ENCODE measurements at places on chromosomes 2 and 18.

GRCh38 chr2:33719067-33719466 is 120.0 kb upstream of the FAM98A start:
- DNase-seq: no peak

DNA sequence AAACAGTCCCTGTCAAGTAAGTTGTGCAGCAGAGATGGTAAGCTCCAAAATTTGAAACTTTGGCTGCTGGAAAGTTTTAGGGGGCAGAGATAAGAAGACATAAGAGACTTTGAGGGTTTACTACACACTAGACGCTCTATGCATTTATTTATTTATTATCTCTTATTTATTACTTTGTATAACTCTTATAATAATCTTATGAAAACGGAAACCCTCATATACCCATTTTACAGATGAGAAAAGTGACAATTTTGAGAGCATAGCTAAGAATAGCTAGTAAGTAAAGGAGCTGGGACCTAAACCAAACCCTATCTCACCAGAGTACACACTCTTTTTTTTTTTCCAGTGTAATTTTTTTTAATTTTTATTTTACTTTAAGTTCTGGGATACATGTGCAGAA is 112.8 kb upstream of the PKDCC start:
- no peak for DNase-seq

GRCh38 chr2:143263066-143263625 is 133.9 kb downstream of the ARHGAP15 start:
- DNase-seq: no peak

- DNase-seq: peak; percentile 35
These were observed 80.0 kb upstream of the TMEM200C start for GRCh38 chr18:5975111-5976002.

DNA sequence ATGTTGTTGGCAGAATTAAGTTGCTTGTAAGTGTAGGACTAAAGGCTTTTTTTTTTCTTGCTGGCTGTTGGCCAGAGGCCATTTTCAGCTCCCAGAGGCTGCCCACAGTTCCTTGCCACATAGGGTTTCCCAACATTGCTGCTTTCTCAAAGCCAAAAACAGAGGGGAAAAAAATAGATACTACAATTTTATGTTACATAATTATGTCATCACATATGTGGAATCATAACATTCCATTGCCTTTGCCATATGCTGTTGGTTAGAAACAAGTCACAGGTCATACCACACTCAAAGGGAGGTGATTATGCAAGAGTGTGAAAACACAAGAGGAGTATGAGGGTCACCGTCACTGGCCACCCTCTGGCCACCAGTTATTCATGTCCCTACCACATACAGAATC is 154.5 kb downstream of the RTN4 start:
- DNase-seq: peak; percentile 79

- peak; percentile 95 for DNase-seq
These were observed 26.9 kb downstream of the KLHL29 start for GRCh38 chr2:23411752-23412431.

DNA sequence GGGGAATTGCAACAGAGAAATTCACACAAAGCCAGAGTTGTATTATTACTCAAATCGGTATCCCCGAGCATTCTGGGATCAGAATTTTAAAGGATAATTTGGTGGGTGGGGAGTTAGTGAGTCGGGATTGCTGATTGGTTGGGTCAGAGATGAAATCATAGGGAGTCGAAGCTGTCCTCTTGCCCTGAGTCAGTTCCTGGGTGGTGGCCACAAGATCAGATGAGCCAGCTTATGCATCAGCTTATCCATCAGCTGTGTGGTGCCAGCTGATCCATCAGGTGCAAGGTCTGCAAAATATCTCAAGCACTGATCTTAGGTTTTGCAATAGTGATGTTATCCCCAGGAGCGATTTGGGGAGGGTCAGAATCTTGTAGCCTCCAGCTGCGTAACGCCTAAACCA is 34.3 kb upstream of the ITM2C start:
- DNase-seq: no peak

- DNase-seq: peak; percentile 22
These were observed 201.9 kb upstream of the TRIB2 start for GRCh38 chr2:12514631-12515437.

DNA sequence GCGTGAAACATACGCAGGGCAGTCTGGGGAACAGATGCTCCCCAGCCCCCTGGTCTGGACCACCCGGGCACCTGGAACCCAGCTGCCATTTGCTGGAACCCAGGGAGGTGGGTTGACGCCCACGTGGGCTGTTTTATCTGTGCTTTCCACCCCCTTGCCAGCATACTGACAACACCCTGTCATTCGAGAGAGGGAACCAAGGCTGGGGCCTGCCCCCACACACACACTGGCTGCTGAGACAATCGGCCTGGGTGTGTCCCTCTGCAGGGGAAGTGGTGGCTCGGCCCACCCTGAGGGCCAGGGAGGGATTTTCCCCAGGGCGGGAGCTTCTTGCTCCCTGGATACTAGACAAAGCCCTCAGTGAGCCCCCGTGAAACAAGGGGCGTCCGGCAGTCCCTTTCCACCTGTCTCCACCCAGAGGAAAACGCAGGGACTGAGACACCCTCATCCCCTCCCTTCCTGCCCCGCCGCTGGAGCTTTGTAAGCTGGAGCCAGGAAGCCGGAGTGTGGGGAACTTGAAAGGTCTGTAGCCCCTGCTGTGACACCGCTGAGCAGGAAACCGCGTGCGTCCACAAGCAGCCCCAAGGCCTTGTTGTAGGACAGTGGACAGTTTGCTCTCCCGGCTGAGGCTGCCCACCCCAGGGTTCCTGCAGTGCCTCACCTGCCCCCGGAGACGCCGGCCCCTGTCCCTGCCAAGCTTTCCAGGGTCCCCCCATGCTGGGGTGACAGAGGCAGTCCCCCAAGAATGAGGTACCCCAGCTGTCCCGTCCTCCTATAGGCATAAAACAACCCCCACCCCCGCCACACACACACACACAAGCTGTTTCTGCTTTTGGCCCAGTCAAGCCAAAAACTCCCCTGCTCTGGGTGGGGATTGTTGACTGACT is 14.1 kb upstream of the KLF11 start:
- no peak for DNase-seq

DNA sequence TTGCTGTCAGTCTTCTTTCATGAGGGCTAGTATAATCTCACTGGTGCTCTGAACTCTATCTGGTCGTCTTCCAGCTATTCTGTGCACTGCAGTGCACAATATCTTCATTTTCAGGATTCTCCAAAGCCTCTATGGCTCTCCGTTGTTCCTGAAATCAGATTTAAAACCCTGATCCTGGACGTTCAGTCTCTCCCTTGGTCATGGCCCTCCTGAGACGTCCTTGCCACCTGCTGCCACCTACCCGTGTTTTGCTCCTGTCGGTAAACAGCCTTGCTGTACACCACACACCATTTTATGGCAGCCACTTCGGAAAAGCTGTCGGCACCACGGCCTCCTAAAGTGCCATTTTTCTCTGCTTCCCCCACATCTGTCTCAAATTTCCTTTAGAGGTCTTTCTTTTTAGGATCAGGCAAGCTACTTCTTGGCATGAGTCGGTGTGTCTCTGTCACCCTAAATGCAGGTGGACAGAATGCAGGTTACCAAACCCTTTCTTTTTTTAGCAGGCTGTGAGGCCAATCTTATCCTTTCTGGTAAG is 170.0 kb downstream of the HRH4 start:
- DNase-seq: no peak

GRCh38 chr2:42933824-42934254 is 141.5 kb upstream of the HAAO start:
- DNase-seq: no peak

DNA sequence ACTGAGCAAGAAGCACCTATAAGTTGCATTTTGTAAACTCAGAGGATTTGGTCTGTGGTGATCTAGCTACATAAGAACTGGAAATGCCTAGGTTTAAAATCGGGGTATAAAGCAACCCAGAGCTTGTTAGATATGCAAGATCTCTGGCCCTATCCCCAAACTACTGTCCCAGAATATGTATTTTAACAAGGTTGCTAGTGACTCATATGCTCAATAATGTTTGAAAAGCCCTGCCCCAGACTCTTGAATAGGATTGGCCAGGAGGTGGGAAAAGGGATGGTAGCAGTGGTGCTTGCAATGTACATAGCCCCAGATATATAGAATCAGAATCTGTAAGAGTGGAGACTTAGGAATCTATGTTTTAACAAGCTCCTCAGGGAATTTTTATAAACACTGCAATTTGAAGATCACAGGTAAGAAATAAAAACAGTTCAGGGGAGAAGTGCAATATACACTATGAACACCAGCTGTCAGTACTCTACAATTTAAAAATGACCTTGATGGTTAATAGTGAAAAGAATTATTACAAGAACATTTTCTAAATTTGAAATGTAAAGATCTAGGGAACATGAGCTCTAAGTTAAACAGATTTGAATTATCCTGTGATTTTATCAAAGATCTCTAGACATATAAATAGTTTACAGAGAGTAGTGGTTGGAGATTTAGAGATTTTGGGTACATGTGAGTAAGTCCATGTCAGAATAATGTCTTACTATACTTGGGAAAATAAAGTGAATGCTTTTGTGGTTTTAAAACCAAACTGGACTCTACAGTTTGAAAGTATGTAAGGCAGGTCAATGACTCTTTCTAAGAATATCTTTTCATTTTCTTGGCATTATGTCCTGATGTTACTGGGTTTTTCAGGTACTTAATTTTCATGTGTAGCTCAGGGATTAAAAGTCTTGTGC is 7.7 kb upstream of the MMADHC start:
- no peak for DNase-seq

DNA sequence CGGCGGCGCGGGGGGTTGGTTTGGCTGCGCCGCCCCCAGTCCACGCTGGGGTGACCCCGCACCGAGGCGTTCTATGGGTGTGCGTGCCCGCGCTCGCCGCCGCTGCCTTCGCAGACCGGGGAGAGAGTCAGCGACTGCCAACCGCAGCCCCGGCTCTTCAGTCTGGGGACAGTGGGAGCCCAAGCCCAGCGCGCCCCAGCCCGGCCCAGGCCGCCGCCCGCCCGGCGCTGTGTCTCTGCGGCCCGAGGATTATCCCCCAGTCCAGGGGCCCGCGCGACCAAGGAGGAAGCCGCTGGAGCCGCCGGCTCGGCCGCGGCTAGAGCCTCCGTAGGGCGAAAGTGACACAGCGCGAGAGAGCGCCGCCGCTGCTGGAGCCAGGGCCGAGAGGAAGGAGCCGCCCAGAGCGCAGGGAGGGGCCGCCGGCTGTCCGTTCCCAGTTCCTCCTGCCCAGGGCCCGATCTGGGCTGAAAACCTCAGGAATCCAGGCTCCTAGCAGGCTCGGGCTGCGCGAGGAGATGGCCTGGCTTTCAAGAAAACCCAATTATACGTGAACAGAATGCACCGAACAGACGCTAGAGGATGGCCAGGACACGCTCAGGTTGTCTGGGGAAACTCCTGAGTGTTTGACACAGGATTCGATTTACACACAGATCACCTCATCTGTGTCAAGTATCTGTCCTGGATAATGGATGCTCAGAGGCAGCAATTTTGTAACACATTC is 2.4 kb downstream of the CTIF start:
- DNase-seq: peak; percentile 82

DNA sequence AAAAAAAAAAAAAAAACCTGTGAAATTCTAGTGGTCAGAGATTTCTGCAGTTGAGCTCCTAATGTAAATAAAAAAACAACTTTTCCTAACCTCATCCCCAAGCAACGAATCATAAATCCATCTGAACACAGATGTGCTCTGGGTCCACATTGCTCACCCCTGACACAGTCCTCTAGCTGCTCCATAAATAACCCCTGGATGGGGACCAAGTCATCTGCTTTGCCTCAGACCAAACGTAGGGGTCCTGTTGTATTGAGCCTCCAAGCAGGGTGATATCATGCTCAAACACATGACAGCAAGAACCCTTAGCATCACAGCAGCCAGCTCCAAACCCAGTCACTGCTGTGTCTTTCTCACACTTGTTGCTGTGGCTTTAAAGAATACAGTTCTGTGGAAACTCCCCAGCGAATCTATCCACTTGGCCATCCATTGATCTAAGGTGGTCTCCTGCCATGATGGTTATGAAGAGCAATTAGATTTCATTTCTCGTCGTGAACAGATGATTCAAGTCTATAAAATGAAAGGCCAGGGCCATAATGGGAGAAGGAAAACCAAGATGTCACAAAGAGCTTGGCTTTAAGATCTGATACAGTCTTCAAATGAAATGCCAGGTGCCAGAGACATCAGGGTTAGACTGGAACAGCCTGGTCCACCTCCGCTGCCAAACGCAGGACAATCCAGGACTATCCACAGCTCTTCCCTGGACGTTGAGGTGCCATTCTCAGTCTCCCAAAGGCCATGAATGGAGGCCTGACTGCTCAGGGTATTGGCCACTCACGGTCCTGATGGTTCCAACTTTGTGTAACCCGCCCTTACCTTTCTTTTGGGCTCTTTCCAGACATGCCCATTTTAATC is 39.0 kb downstream of the TBC1D8 start:
- peak; percentile 97 for DNase-seq

GRCh38 chr2:7119132-7119835 is 202.1 kb downstream of the RNF144A start:
- DNase-seq: peak; percentile 63

DNA sequence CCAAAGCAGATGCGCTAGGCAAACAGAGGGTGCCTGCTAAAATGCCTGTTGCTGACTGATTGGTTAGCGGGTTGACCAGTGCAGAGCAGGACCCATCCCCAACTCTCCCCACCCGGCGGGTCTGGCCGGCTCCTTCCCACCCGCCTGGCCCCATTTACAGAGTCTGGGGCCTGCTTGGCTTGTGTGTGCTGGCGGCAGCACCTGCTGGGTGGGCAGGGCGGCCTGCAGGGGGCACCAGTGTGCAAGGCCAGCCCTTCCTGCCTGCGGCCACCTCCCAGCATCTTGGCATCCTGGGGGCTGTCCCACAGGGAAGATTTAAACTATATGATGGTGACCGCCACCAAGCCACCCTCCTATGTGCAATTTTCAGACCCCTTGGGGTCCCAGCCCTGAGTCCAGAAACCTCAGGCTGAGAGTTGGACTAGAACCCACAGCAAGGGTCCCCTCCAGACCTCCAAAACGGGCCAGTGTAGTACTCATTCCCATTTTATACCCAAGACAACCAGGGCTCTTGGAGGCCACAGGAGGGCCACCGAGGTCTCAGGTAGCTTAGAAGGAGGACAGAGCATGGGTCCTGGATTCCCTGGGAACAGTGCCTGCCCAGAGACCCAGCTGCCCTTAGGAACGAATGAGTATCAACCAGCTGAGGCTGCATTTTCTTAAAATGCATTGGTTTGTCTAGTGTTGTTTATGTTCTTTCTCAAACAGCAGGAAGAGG is 173.6 kb downstream of the SMAD7 start:
- DNase-seq: peak; percentile 58

- no peak for DNase-seq
These were observed 54.9 kb downstream of the LIPG start for GRCh38 chr18:49616618-49617328.

- DNase-seq: no peak
These were observed 220.4 kb upstream of the MEX3C start for GRCh38 chr18:51417643-51418483.

All from foreskin fibroblast (primary cell).